ENCODE measurements at places on chromosomes 3 and 15. TPM values are rescaled to one million over a fixed set of nuclear protein-coding genes. Genes with fewer than 3 reads are reported as not detected.

TBL1XR1 gene
- total RNA-seq: 125 TPM

- DNase-seq: no peak
These were observed 235.4 kb downstream of the FMN1 start for GRCh38 chr15:32959077-32959476.

- no peak for DNase-seq
These were observed 488.8 kb upstream of the DPPA4 start for GRCh38 chr3:109825971-109826810.

- no peak for DNase-seq
These were observed 728.6 kb downstream of the ROBO1 start for GRCh38 chr3:79039192-79039591.

DNA sequence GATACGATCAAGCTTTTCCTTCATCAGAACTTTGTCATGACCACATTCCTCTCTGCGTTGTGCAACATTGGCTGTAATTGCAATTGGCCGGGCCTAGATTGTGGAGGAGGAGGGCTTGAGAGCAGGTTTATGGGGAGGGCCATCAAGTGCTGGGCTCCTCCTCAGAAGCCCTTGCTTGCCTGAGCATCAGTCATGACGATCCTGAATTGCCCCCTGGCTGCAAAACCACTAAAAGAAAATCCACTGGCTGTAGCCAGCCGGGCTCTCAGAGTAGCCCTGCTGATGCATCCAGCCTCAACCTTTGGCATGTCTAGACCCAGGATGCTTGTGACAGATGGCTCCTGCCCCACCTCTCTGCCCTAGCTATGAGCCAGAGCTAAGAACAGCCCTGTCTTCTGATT lies 13.4 kb upstream of the TRH start:
- DNase-seq: no peak

- peak; percentile 60 for DNase-seq
These were observed 38.7 kb upstream of the MGA start for GRCh38 chr15:41621200-41622193.

Measured in HFFc6 (cell line).